ENCODE measurements at places on chromosomes 13 and 19.

DNA sequence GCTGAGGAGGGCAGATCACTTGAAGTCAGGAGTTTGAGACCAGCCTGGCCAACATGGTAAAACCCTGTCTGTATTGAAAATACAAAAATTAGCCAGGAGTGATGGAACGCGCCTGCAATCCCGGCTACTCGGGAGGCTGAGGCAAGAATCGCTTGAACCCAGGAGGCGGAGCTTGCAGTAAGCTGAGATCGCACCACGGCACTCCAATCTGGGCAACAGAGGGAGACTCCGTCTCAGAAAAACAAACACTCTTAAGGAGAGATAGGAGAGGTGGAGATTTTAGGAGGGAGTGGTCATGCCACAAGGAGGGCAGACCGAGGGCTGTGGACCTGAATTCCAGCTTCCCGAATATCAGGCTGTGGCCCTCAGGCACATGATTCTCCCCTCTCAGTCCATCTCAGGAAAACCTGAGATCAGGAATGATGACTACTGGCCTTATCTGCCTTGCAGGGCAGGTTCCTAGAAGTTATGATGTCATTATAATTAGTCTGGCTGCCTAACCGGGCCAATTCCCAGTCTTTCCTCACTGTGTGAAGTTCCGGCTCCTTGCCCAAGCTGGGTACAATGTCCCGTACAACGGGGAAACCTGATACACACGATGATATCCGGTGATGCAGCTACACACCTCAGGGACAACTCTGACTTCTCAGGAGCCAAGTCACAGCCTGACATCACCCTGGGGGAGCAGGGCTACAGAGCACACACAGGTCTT, 2.5 kb downstream of the SLC35E1 start:
- DNase-seq: no peak

DNA sequence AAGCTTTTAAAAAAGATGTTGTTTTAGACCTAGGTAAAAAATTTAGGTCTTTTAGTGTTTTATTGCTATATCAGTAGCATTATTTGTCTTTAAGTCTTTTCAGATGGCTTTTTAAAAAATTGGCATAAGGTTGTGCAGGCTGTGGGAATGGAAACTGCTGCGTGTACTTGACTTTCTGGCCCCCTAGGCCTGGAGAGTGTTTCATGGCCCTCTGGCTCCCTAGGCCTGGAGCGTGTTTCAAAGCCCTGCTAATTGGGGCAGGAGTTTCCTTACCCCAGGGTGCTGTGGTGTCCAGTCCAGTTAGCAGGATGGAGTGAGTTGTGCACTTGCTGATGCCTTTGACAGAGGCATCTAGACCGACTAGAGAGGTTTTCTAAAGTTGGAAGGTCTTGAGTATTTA, 23.8 kb downstream of the PRAM1 start:
- no peak for DNase-seq

GRCh38 chr13:112626761-112627160, 38.8 kb upstream of the TUBGCP3 start:
- no peak for DNase-seq

- no peak for DNase-seq
Measured at GRCh38 chr13:22161871-22162270, 491.0 kb downstream of the FGF9 start.

DNA sequence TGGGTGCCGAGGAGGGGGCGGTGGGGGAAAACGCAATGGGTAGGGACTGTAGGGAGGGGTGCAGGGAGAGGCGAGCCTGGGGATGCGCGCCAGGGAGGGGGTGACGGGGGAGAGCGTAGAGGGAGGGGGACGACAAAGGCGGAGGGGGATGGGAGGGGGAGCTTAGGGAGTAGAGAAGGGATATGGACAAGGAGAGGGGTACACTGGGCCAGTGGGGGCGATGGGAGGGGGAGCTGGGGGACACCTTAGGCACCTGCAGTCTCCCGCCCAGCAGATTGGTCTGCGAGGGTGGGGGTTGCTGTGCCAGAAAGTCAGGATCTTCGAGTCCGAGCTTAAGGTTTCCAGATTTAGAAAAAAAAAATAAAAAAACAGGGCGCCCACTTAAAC, 15.7 kb downstream of the CCDC124 start:
- DNase-seq: no peak

- no peak for DNase-seq
Measured at GRCh38 chr19:33814181-33815165, 17.8 kb downstream of the KCTD15 start.

DNA sequence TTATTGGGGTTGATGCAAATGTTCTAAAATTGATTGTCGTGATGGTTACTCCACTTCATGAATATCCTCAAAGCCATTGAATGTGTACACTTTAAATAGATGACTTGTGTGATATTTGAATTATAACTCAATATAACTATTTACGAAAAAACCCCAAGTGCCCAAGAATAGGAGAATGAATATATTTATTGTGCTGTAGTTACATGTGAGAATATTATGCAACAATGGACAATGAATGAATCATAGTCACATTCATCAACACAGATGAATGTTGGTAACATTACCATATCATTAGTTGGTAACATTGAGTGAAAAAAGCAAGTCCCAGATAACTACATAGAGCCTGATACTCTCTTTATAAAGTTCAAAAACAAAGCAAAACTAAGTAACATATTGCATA, 127.8 kb upstream of the UBL3 start:
- DNase-seq: no peak

- DNase-seq: no peak
Measured at GRCh38 chr19:58010507-58010906, 7.9 kb upstream of the ZNF606 start.

- DNase-seq: no peak
Measured at GRCh38 chr13:28955264-28955966, 135.3 kb downstream of the MTUS2 start.

DNA sequence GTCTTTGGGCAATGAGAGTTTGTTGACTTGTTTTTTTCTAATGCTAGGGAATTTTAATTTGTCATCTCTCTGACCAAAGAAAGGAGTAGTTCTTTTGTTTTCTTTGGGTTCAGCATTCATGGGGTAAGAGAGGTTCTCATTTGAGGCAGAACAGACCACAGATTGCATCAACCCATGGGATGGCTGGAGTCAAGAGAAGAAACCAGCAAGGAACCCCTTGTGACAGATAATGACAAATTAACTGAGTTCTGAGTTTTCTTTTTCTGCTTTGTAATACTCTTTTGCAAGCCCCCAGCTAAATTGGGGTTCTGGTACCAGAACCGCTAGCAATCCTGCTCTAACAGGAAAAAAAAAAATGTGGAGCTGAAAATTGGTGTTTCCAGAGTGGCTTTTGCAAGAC, 864.1 kb downstream of the DIAPH3 start:
- DNase-seq: no peak

DNA sequence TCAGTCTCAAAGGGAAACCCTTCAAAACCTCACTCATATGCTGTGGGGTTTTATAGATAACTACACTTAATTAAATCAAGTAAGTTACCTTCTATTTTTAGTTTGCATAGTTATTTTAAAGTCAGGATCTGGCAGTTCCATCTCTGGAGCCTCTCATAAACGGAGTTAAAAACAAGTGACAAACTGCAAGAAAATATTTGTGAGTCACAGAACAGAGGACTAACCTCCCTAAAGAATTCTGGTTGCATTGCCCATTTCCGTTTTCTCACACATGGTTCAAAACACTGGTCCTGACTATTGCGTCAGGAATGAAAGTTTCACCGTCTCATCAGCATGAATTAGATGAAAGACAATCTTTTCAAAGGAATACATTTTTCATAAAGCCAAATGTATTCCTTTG, 10.6 kb downstream of the RXFP2 start:
- DNase-seq: peak; percentile 80

- DNase-seq: no peak
Measured at GRCh38 chr19:29515706-29516357, 10.0 kb upstream of the VSTM2B start.

DNA sequence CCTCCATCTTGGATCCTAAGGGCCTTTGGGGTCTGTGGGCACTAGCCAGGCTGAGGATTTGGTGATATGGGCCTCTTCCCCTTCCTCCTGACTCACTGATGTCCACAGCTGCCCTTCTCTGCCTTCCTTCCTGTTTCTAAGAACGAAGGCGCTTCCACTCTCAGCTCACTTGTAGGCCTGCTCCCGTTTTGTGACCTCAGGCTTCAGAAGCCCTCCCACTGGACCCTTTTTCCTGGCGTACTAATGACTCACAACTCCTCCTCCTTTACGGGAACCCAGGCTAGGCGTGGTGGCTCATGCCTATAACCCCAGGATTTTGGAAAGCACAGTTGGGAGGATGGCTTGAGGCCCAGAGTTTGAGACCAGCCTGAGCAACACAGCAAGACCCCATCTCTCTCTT, 55.6 kb downstream of the TMED1 start:
- DNase-seq: peak; percentile 53

- DNase-seq: no peak
Measured at GRCh38 chr19:15378534-15379082, 979 bp downstream of the AKAP8 start.

GRCh38 chr19:52542984-52543664, 15.7 kb downstream of the ZNF808 start:
- no peak for DNase-seq

GRCh38 chr19:51128227-51128626, 3.5 kb downstream of the SIGLEC9 start:
- DNase-seq: no peak

DNA sequence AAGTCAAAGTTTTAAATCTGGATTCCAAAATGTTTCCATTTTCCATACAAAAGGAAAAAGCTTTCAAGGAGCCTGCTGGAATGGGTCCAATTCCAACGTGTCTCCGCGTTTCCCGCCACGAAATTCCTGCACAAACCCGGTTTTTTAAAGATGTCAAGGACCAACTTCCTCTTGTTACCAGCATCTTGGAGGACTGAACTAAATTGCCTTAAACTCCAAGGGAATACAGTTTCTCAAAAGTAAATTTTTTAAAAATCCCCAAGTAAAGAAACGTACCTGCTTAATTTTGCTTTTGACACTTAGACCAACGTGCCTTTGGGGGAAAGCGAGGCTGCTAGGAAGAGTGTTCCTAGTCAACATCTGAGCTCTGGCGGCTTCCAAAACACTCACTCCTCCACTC, 12.3 kb upstream of the SOX1 start:
- no peak for DNase-seq

GRCh38 chr13:98746968-98747367, 5.5 kb downstream of the SLC15A1 start:
- no peak for DNase-seq

GRCh38 chr13:30026909-30027308, 176.5 kb upstream of the UBL3 start:
- DNase-seq: no peak

- DNase-seq: no peak
Measured at GRCh38 chr19:18304208-18304457, 18.7 kb downstream of the LSM4 start.

DNA sequence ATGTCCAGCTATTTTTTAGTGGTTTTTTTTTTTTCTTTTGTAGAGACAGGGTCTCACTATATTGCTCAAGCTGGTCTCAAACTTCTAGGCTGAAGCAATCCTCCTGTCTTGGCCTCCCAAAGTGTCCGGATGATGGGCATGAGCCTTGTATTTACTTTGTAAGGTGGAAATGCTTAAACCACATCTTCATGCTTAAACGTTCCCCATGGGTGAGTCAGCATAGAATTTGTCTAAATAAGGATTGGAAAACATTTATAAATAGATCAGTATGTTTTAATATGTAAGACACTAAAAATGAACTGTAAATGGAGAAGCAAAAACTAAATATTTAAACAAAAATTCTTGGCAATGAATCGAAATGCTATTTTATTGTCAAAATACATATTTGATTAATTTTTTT, 698.0 kb downstream of the PCDH9 start:
- peak; percentile 75 for DNase-seq

- DNase-seq: no peak
Measured at GRCh38 chr13:27789153-27789494, 3.2 kb upstream of the GSX1 start.

- DNase-seq: no peak
Measured at GRCh38 chr19:22052644-22053013, 345 bp downstream of the ZNF257 start.

GRCh38 chr13:98280176-98280510, 103.1 kb upstream of the RNF113B start:
- DNase-seq: no peak

- no peak for DNase-seq
Measured at GRCh38 chr13:48004201-48004600, 3.1 kb upstream of the SUCLA2 start.

- no peak for DNase-seq
Measured at GRCh38 chr19:17220207-17220758, 5.1 kb downstream of the USE1 start.

DNA sequence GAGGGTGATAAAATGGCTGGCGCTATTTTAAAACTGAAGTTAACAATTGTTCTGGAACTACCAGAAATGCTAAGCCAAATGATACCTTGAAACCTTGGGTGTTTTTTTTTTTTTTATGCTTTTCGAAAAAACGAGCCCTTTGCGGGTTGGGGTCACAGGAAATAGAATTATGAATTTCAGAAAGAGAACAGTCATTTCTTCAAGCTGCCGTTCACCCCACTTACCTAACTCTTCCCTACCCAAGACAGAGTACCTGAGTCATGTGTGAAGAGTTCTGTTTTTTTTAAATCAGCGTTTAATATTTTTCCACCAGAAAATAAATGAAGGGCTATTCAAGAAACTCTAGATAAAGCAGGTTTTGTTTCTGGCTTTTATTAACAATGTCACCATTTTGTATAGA, 35.3 kb downstream of the KLF2 start:
- DNase-seq: no peak

DNA sequence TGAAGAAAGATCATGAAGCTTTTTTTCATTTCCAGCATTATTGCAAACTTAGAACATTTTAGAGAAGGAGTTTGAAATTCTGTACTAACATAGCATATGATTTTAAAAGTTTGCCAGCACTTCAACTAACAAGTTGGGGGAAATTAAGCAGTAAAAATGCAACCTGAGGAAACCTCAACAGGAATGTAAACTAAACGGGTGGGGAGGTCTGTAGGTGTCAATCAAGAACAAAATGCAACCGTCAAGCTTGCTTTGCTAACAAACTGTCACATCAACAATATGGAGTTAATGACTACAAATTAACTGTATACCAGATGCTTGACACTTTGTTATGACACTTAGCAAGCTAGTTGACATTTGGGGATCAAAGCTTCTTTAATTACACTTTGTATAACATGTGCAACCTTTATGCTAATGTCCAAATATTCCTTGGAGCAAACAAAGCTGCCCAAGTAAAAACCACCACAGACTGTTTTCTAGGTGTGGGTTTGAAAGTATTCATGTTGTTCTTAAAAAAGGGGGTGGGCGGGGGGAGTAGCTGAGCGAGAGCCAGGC, 52.1 kb downstream of the DACH1 start:
- DNase-seq: no peak

GRCh38 chr19:12689581-12690216, 1.9 kb downstream of the GNG14 start:
- DNase-seq: no peak

DNA sequence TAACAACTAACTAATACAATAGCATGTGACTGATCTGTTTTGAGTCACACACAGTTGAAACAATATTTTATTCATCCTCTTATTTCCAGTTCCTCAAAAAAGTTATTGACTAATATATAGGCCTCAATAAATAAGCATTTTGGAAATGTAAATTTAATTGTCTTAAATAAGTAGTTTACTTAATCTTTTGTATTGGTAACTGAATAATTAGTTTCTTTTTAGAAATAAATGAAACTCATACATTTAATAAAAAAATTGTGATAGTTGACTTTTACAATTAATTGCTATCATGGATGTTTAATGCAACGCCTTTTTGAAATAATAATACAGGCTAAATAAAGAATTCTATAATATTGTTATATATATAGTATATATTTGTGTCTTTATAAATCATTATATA, 500.8 kb upstream of the PCDH20 start:
- DNase-seq: no peak

- DNase-seq: no peak
Measured at GRCh38 chr19:1847684-1848398, 442 bp downstream of the REXO1 start.

Data from non-pigmented ciliary epithelial cell (primary cell).